Cardiac muscle cell (in vitro differentiated cells and primary cell): ENCODE measurements at places on chromosomes 4 and X.

GRCh38 chr4:475962-476361 is 23.0 kb downstream of the ZNF721 start:
- DNase-seq: no peak

DNA sequence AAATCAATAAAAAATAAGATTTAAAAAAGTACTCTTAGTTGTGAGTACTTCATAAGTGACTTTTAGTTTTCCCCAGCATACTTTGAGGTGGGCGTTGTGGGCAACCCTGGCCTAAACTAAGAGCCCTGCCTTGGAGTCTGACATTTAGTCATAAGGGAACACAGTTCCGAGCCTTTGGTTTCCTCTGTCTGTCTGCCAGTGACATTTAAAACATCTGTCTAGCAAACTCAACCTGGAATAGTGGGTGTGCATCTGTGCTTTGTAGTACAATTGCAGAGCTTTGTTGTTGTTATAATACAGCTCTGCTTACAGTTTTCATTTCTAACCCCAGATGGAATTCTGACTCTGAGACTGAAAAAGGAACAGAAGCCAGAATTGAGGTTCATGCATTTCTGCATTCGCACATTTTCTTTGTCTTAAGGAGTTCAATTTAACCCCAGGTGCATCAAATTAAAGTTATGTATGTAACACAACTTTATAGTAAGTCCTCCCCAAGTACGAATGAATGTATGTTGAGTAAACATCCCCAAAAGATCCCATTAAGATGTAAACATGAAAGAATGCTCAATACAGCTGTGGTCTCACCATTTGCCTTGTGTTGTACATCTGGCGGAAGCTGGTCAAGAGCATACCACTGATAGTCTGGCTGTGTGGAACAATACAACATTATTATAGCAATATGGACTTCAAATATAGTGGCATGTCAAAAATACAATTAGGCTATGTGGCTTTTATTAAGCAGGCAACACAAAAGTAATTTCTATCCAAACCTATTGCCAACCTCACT is 25.9 kb downstream of the TNIP3 start:
- no peak for DNase-seq

- no peak for DNase-seq
These were observed 132.1 kb upstream of the SLC4A4 start for GRCh38 chr4:71206763-71207162.

DNA sequence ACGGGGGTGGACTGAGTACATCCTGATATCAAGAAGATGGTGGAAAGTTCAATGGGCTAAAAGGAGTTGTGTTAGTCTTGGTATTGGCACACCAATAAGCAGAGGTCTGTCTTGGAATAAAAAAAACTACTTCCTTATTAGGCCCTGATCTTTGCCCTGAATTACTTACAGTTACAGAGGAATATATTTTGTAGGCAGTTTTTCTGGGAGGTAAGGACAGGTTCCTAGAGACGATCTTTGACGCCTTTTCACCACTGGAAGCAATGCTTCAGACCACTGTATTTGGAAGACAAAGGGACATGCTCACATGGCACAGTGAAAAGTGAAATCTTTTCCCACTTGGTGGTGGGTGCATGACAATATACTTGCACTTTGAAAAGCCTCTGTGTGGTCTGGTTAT is 618 bp upstream of the XK start:
- DNase-seq: no peak

GRCh38 chr4:165537028-165537648 is 158.3 kb downstream of the CPE start:
- peak; percentile 62 for DNase-seq

- DNase-seq: no peak
These were observed 213.6 kb upstream of the VEGFC start for GRCh38 chr4:177006331-177006730.

GRCh38 chr4:53508446-53508845 is 82.8 kb downstream of the LNX1 start:
- DNase-seq: peak; percentile 84

GRCh38 chr4:6421397-6421796 is 51.0 kb downstream of the PPP2R2C start:
- DNase-seq: no peak

DNA sequence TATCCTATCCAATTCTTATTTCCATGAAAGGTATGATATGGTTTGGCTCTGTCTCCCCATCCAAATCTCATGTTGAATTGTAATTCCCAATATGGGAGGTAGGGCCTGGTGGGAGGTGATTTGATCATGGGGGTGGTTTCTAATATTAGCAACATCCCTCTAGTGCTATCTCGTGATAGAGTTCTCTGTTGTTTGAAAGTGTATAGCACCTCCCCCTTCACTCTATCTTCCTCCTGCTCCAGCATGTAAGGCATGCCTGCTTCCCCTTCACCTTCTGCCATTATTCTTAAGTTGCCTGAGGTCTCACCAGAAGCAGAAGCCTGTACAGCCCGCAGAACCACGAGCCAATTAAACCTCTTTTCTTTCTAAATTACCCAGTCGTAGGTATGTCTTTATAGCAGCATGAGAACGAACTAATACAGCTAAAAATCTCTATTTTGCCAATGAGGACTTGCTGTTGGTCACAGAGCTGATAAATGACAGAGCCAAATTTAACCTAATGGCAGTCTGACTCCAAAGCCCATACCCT is 247.2 kb downstream of the HNRNPD start:
- no peak for DNase-seq

- peak; percentile 27 for DNase-seq
These were observed 155.5 kb downstream of the PDGFRA start for GRCh38 chr4:54384563-54384962.

- DNase-seq: no peak
These were observed 278.3 kb downstream of the PCDH18 start for GRCh38 chr4:137253949-137254348.

DNA sequence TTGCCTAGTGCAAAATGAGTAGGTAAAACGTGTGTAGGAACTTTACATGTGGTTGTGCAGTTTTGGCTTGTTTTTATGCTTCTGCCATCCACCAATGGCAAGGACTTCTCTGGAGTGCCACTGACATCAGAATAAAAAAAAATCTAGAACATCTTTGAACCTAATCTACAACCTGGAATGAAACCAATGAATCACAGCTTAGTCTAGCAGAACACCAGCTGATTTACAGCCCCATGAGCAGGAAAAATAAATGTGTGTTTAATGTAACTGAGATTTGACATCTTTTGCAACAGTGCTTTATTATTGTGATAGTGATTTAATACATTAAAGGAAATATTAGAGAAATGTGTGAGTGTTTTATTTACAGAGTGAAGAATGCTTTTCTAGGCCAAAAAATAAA is 995.1 kb downstream of the PCDH7 start:
- DNase-seq: no peak

- DNase-seq: peak; percentile 25
These were observed 136.6 kb downstream of the STAG2 start for GRCh38 chrX:124098089-124098488.

DNA sequence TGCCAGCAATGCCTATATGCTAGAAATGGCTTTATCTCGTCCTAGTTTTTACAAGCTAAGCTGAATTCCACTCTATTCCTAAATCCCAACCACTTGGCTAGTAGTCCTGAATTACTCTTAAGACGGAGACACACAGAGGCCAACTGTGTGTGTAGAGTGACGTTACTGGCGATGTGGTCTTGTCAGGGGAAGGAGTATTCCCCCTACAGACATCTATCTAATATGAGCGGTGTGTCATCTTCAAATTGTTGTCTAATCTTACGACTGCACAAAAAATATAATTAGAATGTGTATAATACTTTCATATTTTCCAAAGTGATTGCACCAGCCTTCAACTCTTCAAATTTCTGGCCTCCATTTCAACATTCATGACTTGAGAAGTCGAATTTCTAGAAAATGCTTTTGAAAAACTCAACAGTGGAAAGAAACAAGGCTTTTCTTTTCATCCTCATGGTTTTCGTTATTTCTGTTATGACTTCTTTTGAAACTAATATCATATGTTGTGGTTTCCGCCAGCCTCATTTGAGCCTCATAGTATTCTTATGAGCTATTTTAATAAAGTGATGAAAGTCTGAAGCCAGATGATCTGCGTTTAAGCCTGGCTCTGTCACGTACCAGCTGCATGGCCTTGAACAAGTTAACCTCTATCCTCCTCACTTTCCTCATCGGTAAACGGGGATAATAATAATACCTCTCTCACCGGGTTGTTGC is 132.3 kb downstream of the SOWAHB start:
- DNase-seq: peak; percentile 41

DNA sequence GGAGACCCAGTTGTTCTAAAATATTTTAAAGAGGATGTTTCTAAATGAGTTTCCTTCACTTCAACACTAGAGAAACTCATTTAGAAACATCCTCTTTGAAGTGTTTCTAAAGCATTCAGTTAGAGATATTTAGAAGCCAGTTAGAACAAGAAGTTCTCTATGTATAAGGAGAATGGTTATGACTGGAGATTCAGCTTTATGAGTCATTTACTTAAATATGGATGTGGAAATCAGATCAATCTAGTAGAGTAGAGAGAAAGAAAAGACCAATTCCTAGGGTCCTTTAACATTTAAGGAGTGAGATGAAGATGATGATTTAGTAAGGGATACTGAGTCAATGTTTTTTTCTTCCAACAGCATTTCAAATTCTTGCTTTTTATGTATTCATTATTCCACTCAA is 234.1 kb downstream of the GRXCR1 start:
- DNase-seq: no peak

DNA sequence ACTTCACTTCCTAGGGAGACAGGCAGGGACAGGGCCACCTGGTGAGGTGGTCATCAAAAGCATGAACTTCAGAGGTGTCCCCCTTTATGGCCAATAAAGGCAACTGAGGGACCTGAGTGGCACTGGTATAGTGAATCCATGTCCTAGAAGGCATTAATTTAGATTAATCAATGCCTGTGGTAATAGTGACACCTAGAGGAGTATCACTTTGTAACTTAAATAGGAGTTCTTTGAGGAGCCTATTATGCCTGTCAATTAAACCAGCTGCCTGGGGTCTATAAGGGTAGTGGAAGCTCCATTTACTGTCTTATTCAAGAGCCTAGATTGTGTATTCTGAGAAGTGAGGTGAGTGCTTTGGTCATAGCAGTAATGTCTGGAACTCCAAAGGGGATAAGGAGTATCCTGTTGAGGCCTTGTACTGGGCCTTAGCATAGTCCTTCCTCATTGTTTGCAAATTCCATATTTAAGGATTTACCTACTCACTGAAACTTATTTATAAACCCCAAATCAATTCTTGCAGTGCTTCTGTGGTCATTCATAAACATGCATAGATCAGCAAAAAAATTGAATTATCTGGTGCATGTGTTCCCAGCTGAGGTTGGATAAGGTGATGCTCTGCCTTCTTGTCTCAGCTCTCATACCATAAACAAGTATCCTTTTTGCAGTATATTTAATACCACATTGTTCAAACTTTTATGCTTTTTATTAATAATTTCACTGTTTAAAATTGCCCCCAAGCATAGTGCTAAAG is 213.8 kb upstream of the RADX start:
- peak; percentile 20 for DNase-seq

- no peak for DNase-seq
These were observed 321.0 kb upstream of the GRIA3 start for GRCh38 chrX:122863067-122863466.

- DNase-seq: no peak
These were observed 547.5 kb downstream of the NLGN4X start for GRCh38 chrX:5681159-5681558.

DNA sequence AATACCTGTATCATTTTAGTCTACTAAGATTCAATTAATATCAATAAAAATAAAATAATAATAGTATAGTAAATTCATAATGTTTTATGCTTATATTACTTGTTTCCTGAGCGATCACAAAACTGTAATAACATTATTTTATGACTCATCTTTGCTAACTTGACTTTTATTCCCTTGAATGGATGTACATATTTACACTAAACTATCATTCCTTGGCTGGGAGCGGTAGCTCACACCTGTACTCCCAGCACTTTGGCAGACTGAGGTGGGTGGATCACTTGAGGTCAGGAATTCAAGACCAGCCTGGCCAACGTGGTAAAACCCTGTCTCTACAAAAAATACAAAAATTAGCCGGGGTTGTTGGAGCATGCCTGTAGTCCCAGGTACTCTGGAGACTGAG is 104.0 kb upstream of the SLC34A2 start:
- DNase-seq: no peak

DNA sequence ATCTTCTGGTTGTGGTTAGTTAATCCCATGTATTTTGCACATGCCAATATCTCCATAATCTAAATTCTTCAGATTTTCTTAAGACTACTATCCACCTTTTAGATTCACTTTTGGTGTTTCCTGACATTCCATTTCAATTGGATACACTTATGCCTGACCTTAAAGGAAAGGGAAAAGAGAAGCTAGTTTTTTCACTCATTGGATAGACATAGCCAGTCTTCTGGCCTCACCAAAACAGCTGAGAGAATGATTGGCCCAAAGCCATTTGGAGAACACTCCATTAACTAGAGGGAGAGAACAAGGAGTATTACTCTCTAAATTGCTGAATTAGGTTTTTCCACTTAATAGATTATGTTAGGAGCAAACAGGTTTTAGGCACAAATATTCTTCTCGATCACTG is 4.0 kb downstream of the PRPS1 start:
- DNase-seq: no peak

DNA sequence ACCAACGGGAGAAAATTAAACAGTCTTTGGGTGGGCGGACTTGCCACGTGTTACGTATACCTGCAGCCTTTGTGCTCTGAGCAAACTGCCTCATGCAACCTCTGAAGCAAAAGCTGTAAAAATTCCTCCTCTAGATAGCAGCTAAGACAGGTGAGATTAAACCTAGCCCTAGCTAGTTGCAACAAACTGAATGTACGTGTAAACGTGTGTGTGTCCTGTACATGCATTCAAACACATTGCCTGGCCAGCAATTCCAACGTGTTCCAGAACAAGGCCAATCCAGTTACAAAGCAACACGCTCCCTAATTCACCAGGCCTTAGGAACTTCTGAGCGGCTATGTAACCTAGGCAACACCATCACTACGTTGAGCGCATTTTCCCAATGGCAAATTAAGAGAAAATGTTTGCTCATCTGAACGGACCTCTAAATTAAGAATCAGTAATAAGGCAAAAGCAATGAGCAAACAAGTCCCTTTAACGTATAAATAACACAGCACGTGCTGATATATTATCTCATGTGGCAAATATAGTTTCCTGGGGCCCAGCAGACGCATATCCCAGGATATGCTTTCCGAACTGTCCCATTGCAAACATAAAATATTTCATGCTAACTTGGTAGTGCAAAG is 792 bp downstream of the PPID start:
- DNase-seq: peak; percentile 54

DNA sequence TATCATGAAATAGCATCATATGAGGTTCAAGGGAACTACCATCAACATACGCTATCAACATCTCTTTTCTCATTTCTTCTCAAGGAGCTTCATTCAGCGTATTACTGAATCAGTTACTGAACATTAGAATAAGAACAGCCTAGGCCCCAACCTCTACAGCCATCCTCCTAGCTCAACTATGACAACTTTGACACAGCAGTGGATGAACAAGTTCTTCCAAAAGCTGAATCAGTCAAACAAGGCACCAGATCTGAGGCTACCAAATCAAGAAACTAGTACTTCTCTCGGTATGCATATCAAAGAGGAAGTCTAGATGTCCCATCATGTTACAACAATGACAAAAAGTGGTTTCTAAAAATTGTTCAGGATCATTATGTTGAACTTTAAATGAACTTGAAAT is 57.4 kb downstream of the GATB start:
- no peak for DNase-seq
